ENCODE measurements at places on chromosomes 5 and 9.

DNA sequence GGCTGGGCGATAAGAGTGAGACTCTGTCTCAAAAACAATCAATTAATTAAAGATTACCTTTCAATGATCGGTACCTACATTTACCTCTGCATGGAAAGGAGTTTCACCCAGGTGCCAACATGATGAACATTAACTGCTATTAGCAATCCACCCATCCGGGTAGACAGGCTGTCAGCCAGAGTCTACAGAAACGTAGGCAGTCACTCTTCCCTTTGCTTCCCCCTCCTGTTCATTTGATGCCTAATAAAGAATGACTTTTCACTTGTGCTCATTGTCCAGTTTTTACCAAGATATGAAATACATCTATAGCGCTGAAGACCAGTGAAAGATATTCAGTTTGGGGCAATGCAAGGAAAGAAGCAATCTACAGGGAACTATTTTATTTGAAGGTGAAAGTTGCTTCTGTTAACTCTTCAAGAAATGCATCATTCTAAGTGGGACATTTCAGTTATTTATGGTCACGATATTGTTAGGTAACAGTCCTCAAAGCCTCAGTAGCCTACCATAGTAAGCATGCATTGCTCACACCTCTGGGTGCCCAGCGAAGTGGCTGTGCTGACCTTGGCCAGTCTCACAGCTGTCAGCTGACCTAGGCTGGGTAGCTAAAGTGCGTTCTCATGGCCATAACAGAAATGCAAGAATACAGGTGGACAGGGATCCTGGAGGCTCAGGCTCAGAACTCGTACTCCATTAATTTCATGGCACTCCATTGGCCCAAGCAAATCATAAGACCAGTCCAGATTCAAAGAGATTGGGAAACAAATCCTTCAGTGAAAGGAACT lies 87.2 kb upstream of the DMRT1 start:
- no peak for DNase-seq

- DNase-seq, result no peak
Observed at GRCh38 chr9:121179930-121180681, 21.6 kb downstream of the RAB14 start.

GRCh38 chr5:122790354-122791103 lies 15.6 kb downstream of the SNX2 start:
- no peak for DNase-seq

- DNase-seq, result no peak
Observed at GRCh38 chr5:150208187-150209098, 18.6 kb downstream of the SLC6A7 start.

DNA sequence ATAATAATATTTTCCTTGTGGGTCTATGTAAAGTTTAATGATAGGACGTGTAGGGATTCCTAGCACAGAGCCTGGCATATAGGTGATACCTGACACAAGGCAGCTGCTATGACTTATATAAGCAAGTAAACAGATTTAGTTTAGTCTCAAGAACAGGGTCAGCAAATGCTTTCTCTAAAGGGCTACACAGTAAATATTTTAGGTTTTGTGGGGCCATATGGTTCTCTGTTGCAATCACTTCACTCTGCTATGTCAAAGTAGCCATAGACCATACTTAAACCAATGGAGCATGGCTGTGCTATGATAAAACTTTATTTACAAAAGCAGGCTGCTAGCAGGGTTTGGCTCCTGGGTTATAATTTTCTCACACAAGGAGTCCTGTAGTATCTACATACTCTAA lies 204.8 kb upstream of the KLF4 start:
- no peak for DNase-seq

Measured in left cardiac atrium (tissue), 4 donors.